ENCODE measurements at places on chromosomes 3 and 15.

DNA sequence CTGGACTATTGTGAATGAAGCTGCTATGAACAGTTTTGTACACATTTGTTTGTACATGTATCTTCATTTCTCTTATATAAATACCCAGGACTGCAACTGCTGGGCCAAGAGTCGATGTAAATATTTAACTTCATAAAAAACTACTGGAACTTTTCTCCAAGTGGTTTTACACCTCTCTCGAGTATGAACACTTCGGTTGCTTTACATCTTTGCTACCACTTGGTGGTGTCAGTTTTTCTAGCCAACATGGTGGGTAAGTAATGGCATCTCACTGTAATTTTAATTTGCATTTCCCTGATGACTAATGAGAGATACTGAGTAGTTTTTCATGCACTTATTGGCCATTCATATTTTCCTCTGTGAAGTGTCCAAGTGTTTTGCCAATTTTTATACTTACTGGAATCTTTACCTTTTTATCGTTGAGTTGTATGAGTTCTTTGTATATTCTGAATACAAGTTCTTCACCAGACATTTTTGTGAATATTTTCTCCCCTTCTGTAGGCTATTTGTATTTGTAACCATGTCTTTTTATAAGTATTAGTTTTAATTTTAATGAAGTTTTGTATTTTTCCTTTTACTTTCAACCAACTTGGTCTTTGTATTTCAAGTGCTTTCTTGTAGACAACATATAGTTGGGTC lies 44.4 kb downstream of the PCOLCE2 start:
- DNase-seq, result peak; percentile 72

GRCh38 chr3:8254489-8254888 lies 247.1 kb upstream of the LMCD1 start:
- no peak for DNase-seq

- DNase-seq, result no peak
Measured at GRCh38 chr3:196057760-196058331, 24.0 kb downstream of the TFRC start.

DNA sequence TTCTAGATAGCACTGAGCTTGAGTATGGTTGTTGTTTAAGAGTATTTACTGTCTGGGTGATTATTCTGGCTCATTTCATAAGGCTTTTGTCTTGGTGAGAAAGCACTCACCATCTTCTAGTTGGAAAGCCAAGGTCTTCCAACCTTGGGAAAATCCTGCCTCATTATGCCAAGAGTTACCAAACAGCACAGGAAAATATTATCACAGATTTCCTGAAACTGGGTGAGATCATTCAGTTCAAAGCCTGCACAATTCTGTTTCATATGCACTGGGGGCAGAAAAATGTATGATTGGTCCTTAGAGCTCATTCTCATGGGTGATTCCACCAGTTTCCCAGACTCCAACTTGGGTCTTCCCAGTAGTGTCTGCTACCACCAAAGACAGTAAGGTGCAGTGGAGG lies 291.8 kb downstream of the RORA start:
- DNase-seq, result no peak

DNA sequence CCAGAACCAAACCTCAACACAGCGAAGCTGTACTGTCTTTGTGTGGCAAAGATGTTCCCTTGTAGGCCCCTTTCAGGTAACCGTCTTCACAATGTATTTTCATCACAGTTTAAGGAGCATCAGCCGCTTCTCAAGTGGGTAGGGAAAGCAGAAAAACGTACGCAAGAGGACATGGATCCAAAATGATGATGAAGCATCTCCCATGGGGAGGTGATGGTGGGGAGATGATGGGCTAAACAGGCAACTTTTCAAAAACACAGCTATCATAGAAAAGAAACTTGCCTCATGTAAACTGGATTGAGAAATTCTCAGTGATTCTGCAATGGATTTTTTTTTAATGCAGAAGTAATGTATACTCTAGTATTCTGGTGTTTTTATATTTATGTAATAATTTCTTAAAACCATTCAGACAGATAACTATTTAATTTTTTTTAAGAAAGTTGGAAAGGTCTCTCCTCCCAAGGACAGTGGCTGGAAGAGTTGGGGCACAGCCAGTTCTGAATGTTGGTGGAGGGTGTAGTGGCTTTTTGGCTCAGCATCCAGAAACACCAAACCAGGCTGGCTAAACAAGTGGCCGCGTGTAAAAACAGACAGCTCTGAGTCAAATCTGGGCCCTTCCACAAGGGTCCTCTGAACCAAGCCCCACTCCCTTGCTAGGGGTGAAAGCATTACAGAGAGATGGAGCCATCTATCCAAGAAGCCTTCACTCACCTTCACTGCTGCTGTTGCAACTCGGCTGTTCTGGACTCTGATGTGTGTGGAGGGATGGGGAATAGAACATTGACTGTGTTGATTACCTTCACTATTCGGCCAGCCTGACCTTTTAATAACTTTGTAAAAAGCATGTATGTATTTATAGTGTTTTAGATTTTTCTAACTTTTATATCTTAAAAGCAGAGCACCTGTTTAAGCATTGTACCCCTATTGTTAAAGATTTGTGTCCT lies 60.0 kb downstream of the AAGAB start:
- no peak for DNase-seq

DNA sequence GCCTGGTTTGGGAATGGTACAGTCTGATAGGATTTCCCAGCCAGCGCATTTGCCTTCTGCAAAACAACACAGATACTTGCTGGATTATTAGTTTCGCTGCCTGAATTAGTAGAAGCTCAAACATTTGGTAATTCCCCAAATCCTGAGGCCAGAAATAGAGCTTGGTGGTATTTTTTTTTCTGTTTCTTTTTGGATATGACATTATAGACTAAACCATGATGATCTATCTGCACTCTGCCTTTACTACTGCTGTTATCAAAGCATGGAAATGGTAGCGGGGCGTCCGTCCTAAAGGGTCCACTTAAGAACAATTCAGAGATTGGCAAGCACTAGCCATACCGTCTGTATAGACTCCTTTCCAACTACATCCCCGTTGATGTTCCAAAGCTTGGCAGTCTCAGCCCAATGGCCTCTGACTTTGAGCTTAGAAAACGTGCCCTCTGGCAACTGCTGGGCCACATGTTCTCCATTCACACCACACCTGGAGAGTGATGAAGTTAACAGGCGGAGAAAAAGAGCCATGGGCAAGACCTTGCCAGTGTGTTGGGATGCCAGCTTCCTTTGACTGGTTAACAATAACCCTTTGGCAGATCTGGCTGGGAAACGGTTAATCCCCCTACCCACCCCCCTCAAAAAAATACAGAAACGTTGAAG lies 241.0 kb upstream of the NR2F2 start:
- no peak for DNase-seq

DNA sequence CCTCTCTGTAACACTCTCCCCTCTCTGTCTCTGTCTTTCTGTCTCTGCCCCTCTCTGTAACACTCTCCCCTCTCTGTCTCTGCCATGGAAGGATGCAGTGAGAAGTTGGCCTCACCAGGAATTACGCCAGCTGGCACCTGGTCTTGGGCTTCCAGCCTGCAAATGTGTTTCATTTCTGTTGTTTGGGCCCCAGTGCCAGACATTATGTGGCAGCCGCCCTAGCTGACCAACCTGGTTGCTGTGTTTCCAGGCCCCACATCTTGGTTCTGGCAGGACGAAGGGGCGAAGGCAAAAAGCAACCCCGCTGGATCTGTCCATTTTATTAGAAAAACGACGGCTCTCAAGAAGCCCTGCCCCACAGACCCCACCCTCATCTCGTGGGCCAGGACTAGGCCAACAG lies 5.2 kb upstream of the ZXDC start:
- no peak for DNase-seq

DNA sequence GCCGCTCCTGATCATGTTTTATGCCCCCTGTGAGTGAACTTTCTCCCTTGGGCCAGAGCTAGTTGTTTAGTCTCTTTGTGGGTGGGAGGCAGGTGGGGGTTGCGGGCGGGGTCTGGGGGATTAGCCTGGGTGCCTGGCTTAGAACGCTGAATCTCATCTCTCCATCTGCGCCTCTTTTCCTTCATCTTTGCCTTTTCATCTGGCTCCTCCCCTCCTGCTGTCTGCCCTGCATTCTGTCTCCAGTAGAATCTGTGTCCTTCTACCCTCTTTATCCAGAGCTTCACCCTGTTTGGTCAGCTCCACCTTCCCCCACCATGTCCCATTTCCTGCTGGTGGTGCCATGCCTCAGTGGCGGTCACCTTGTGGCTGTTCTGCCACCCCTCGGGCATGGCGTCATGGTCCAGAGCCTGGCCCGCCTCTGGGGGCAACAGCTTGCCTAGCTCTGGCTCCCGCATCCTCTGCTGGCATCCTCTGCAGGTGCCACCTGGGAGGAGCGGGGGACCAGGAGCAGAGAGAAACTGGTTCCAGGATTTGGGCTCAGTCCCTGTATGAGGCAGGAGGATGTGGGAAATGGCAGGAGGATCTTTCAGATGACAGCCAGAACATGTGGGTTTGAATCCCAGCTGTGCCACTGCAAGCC lies 44.3 kb downstream of the PDIA5 start:
- no peak for DNase-seq

- no peak for DNase-seq
Measured at GRCh38 chr3:111590143-111590491, 5.0 kb downstream of the ZBED2 start.

DNA sequence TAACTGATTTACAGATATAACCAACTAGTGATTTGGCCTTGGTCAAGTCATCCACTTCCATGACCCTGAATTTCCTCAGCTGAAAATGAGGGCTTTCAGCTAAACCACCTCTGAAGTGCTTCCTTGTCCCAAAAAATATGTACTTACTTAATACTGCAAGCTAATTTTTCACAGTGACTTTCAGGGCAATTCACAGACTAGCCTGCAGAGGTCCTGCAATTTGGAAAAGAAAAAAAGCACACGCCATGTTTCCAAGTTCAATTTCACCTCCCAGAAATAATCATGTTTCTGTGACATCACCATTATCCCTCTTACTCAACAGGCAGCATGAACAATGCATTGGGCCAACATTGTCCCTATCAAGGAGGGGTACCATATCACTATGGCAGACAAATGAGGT lies 218.2 kb downstream of the SHOX2 start:
- DNase-seq, result peak; percentile 49

DNA sequence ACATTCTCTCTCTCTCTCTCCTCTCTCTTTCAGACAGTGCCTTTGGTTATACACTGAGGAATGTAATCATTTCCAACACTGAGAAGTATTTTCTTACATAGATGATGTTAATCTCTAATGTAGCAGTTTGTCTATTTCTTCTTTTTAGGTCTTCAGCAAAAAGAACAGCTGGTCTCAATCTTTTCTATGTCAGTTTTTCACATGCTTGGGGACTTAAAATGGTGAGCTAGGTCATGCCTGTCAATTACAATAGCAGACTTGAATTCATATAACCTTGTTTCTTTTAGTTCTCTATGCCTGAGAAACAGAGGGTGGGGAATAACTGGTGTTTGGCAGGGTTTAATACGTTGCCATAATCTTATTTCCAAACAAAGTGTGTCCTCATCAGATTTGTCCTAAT lies 786.2 kb downstream of the SQOR start:
- no peak for DNase-seq

- no peak for DNase-seq
Measured at GRCh38 chr3:127908951-127909350, 6.1 kb upstream of the KBTBD12 start.

DNA sequence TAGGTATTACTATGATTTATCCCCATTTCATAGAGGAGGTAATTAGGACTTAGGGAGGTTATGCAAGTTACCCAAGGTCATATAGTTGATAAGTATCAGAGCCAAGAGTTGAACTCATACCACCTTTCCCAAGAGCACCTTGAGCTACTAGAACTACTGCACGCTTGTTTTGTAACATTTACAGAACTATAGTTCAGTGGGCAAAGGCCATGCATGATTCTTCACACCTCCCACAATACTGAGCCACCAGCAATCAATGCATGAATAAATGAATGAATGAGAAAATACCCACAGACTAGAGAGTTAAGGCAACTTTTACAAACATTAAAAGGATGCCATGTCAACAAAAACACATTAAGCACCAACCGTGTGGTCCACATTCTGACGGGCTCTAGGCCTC lies 46.8 kb downstream of the LIPC start:
- DNase-seq, result no peak

DNA sequence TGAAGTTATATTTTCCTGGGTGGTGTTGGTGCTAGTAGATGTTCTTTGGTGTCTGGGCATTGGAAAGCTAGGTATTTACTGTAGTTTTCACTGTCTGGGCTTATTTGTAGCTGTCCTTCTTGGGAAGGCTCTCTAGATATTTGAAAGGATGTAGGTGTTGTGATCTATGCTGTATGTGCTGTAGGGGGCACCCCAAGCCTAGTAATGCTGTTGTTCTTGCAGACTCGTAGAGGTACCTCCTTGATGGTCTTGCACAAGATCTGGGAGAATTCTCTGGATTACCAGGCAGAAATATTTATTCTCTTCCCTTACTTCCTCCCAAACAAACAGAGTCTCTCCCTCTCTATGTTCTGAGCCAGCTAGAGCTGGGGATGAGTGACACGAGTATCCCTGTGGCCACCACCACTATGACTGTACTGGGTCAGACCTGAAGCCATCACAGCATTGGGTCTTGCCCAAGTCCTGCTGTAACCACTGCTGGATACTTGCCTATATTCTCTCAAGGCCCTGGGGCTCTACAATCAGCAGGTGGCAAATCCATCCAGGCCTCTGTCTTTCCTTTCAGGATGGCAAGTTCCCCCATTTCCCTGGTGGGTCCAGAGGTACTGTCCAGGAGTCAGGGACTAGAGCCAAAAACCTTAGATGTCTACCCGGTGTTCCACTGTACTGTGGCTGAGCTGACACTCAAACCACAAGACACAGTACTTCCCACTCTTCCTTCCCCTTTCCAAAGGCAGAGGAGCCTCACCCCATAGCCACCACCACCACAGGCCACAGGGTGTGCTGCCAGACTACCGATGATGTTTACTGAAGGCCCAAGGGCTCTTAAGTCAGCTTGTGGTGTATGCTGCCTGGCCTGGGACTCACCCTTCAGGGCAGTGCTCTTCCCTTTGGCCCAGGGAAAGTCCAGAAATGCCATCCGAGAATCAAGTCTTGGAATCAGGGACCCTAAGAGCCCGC lies 195.2 kb upstream of the DPPA4 start:
- peak; percentile 79 for DNase-seq

GRCh38 chr3:61561374-61562041 lies at the start of gene PTPRG:
PTPRG (plus strand) TSS chr3:61561571; CDS start chr3:61562288, 717 bp downstream.
- peak; percentile 89 for DNase-seq

DNA sequence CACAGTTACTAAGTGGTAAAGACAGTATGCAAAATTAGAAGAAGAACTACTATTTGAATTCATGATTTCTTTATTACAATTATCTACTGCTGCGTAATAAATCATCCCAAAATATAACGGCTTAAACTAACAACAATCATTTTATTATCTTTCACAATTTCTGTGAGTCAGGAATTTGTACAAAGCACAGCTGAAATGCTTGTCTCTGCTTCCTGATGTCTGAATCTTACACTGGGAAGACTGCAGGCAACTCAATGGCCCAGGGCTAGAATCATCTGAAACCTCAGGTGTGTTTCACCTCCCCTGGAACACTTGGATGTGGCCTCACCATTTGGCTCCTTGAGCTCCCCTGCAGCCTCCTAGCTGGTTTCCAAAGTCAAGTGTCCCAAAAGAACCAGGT lies 145.1 kb downstream of the MAGI1 start:
- DNase-seq, result no peak

DNA sequence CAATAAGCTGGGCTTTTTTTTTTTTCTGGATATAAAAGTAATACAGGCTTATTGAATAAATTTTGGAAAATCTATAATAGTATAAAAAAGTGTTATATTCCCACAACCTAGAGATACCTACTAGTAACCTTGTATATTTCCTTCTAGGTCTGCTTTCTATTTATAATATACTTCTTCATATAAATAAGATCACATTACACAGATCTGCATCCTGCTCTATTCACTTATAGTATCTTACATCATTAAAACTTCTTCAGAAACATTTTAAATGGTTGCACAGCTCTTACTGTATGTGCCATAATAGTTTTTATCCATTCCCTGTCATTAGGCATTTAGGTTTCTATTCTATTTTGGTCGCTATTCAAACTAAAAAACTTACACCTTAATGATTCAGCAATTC lies 87.0 kb upstream of the TTBK2 start:
- no peak for DNase-seq
